HepG2 (cell line): ENCODE measurements at places on chromosomes 2 and 18. TPM values are rescaled to one million over a fixed set of nuclear protein-coding genes. Genes with fewer than 3 reads are reported as not detected.

DNA sequence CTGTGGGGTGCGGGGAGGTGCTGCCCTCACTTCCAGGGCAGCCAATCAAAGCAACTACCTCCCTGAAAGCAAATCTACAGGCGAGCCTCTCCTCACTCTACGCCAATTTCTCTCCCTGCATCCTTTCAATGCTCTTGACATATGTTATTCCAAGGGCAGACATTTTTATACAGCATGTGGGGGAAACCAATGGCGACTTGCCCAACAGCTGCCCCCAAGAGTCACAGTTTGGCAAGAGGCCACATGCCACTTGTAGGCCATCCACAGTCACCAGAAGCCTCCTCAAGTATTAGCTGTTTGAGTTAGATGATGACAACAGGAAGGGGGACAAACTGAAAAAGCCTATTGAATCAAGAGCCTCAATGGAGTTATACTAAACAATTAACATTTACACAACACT lies 114.6 kb downstream of the MYO5B start:
- H3K27ac ChIP-seq: no peak overlapping the region
- DNase-seq: no peak
- no peaks in the 10 kb centered on the region for H3K27me3 ChIP-seq
- no peak overlapping the region for H3K4me3 ChIP-seq

Gene POTEI
- polyA plus RNA-seq: 0.29 and 0.33 TPM in 2 replicates

Gene ZNF513
- polyA plus RNA-seq: 6.3 and 10.9 TPM in 2 replicates

Gene FNDC4
- polyA plus RNA-seq: 17.4 and 26.3 TPM in 2 replicates

Gene VWA3B
- polyA plus RNA-seq: not detected in 2 replicates
